ENCODE measurements at places on chromosomes 2 and 18.

DNA sequence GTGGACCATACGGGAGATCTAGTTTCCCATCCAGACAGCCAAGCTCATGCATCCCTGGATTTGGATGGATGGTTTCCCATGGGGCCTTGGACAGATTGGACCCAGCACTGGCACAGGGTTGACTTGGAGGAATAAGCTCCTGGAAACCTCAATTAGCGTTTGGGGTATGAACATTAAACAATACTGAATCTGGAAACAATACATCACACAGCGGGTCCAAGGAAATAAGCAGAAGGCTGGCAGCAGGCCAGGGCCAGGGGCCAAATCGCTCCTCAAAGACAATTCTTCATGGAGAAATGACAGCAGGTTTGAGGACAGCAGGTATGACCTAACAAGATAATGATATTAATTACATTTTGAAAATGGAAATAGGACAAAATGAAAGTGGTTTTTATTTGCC lies 540.6 kb downstream of the RIT2 start:
- DNase-seq = no peak

DNA sequence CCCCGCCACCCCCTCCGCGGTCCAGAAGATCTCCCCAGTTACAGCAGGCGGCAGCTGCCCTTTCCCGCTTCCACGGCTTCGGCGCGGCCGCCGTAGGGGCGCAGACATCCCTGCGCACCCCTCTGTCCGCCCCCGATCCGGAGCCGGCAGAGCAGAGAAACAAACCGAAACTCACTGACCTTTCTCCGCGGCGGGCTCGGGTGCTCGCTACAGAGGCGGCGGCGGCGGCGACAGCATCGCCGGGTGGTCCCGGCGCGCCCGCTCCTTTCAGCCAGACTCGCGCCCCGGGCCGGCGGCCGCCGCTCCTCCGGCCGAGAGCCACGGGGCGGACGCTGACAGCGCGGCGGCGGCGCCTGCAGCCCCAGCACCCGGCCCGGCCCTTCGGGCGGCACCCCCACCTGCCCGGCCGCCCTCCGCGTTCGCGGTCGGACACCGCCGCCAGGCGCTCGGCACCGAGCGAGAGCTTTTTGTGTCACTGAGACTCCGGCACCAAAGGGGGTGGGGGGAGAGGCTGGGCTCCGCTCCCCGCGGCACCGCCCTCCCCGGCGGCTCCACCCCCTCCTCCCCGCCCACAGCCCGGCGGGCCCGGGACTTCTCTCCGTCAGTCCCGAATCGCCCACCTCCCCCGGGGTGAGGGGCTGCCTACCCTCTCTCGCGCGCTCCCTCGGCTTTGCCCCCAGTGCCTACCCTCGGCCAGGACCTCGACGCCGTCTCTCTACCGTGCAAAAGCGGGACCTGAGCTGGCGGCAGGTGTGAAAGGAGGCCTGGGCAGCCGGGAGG lies 1.4 kb upstream of the RNF152 start:
- peak; percentile 88 for DNase-seq

DNA sequence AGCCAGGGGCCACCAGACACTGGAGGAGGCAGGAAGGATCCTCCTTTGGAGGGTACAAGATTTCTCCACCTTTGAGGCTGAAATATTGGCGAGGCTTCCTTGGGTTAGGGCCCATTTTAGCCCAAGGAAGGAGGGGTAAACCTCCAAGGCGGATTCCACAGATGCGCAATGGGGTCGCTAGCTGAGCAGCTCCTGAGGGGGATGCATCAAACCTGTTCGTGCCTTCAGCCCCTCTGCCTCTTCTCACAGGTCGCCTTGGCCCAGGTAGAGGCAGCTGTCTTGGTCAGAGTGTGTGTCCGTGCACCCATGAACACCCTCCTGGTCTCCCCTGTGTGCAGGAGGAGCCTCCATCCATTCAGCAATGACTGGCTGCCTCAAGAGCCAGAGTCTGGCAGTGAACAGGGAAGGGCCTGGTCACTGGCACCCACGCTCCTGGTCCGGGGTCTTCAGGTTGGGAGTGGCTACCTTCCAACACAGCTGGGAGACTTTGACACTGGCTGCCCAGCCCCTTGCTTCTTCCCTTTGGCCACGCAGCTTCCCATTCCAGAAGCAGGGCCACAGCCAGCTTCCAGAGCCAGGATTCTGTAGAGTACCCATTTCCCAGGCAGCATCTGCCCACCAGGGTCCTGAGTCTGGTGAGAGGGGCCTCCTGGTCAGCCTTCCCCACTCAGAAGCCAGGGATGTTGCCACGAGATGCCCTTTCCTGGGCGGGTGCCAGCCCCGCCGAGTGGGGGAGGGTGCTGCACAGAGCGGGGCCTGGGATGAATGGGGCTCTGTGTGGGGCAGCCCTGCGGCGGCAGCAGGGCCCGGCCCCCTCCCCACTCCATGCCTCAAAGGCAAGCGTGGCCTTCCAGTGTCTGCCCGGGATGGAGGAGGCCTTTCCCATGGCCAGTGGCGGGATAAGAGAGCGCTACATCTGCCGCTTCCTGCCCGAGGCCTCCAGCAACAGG lies 95.8 kb upstream of the GPC1 start:
- no peak for DNase-seq

GRCh38 chr18:70216788-70217187 lies 11.3 kb upstream of the RTTN start:
- no peak for DNase-seq

DNA sequence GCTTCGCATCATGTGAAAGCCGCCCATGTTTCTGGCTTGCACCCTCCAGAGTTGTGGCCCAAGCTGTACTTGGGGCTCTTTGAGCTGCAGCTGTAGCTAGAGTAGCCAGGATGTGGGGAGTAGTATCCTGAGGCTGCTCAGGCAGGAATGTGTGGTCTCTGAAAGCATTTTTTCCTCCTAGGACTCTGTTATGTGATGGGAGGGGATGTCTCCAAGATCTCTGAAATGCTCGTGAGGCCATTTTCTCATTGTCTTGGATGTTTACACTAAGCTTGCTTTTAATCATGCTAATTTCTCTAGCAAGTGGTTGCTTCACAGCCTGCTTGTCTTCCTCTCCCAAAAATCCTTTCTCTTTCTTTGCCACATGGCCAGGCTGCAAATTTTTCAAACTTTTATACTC lies 687.6 kb downstream of the DCDC2C start:
- DNase-seq = no peak

DNA sequence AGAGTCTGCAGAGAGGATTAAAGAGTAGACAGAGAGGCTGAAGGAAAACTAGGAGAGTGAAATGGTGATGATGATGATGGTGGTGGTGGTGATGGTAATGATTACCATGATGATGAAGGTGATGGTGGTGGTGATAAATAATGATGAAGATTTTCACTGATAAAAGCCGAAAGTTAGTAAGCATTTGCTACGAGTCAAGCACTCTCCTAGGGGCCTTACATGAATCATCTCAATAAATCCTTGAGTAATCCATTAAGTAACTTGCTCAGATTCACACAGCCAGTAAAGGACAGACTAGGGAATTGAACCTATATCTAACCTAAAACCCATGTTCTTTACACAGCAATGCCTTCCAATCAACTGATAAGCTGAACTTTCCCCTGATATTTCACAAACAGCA lies 106.7 kb upstream of the PGAP1 start:
- DNase-seq = no peak

All from small intestine (tissue), 16 donors.